ENCODE measurements at places on chromosomes 6 and 20. TPM values are rescaled to one million over a fixed set of nuclear protein-coding genes. Genes with fewer than 3 reads are reported as not detected.

- no peak for DNase-seq
These were observed 10.4 kb upstream of the MANBAL start for GRCh38 chr20:37278966-37279590.

DNA sequence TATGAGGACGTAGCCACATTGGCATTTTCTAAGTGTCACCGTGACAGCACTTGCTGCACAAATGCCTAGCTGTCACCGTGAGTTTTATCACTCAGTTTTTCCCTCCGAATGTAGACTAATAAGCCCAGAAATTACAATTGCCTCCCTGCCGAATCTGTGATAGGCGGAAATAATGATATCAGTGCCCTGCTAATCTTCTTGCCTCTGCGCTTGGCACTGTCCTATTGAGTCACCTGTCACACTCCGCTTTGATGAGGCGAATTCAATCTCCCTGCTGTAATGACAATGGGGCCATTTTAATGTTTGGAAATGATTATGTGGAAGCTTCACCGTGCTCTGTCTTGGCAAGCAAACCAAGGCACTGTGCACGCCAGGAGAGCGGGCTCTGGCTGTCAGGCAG lies 112.8 kb downstream of the LINC00237 start:
- DNase-seq = no peak

GRCh38 chr6:35916056-35916455 lies 4.8 kb downstream of the SRPK1 start:
- no peak for DNase-seq

DNA sequence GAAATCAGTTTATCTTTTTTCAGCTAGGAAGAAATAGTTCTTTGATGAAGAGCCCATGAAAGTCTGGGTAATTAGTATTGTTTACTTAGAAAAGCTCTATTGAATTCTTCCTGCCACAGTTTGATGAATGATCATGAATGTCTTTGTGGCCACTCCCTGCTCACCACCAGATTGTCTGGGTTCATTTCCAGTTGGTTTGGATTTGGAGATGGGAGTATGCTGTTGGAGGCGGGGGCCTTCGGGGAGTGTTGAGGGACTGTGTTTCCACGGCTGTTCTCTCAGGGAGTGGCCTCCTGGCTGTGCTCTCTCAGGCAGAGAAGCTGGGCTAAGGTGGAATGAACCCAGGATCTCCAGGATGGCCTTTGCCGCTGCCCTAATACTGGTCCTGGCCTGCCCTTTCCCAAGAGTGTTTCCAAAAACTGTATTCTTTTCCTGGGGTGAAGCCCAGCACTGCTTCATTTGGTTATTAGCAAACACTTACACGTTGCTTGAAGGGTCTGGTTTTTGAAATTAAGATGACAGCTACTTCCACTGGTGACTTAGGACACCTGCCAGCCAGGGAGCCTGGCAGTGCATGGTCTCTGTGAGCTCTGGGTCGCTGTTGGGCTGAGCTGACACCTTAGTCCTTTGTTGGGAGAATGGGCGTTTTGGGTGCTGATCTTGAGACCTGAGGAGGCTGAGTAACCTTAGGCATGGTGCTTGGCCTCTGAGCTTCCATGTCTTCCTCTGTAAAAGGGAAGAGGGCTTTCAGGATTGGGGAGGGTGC lies 23.2 kb downstream of the PRPF6 start:
- no peak for DNase-seq

DNA sequence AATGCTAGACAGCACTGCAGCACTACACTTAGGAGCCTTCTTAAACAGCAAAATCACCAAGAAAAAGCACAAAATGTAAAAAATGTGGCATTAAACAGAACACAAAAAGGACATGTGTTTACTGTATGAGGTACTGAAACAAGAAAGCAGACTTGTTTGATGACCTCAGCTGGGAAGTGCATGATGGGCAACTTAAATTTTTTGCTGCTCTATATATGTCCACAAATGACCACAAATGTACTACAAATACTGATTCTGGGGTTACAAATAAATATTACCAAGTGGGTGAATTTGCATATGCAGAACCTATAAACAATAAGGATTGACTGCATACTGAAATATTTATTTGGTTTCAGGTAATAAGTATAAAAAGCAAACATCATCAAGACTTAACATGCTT lies 13.1 kb downstream of the RAB23 start:
- no peak for DNase-seq

DNA sequence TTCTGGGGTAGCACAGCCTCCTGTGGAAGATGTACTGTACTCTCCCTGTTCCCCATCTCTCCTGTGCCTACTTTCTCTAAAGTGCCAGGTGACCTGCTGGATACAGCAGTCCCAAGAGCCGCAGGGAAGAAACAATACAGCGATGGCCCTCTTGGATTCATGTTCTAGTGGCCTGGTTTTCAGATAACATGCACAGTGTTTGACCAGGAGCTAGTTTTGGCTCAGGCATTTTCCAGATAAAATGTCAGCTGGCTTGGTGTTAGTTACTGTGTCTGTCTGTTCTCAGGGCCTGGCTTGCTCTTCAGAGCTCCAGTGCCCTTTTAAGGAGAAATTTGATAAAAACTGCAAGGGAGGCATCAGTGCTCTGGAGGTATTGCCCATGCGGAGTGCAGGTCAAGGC lies 41.3 kb downstream of the GABRR2 start:
- DNase-seq = no peak

- DNase-seq = no peak
These were observed 85.8 kb upstream of the PREP start for GRCh38 chr6:105488516-105489215.

- no peak for DNase-seq
These were observed 4.6 kb upstream of the ZSCAN9 start for GRCh38 chr6:28220257-28221133.

- no peak for DNase-seq
These were observed 84.0 kb upstream of the SALL4 start for GRCh38 chr20:51886341-51886740.

- DNase-seq = no peak
These were observed 43.0 kb downstream of the JARID2 start for GRCh38 chr6:15288856-15289255.

- no peak for DNase-seq
These were observed 115.7 kb downstream of the NUS1 start for GRCh38 chr6:117791012-117791411.

GRCh38 chr6:111628142-111628850 lies 22.6 kb upstream of the TRAF3IP2 start:
- no peak for DNase-seq

DNA sequence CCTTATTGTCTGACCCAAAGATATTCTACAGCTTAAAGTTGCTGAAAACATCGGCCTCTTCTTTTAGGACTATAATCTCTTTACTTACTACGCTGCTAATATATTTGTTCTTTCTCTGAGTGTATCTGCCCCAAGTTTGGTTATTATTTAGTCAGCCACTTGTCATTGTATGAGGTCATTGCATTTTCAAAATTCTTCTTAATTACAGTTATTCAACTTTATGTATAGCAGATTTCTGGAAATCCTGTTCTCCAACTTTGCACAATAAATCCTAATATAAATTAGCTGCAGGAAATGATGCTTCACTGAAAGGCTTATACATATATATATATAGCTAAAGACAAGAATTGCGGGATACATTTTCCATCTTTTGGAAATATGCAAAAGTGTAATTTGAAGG lies 88.5 kb upstream of the HIVEP1 start:
- no peak for DNase-seq

- no peak for DNase-seq
These were observed 107.4 kb upstream of the NAA20 start for GRCh38 chr20:19909725-19910124.

GRCh38 chr6:135030532-135031178 lies 24.0 kb downstream of the HBS1L start:
- DNase-seq = no peak

GRCh38 chr6:122747573-122747972 lies 31.9 kb upstream of the FABP7 start:
- DNase-seq = no peak

GRCh38 chr20:45913116-45913515 lies 1.2 kb upstream of the PLTP start:
- no peak for DNase-seq

- no peak for DNase-seq
These were observed 28.5 kb upstream of the MRPS18A start for GRCh38 chr6:43716099-43716498.

- DNase-seq = peak; percentile 60
These were observed 8.7 kb downstream of the RNF24 start for GRCh38 chr20:4006640-4007039.

- DNase-seq = no peak
These were observed 7.8 kb upstream of the TSBP1 start for GRCh38 chr6:32379545-32379944.

DNA sequence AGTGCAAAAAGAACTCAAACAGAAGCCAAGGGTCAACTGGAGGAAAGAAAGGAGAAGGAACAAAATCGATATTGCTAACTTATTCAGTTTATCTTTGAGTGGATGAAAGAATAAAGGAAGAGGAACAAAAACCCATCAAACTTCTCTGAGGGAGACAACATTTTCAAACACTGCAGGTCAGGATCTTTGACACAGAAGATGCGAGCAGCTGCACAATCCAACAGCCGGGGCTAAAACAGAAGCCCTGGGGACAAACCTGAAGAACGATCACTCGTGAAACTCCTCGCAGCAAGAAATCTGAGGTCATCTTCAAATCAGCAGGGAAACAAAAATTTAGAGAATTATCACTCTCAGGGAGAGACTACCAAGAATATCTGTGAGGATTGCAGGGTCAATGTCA lies 14.2 kb downstream of the SLC23A2 start:
- no peak for DNase-seq

DNA sequence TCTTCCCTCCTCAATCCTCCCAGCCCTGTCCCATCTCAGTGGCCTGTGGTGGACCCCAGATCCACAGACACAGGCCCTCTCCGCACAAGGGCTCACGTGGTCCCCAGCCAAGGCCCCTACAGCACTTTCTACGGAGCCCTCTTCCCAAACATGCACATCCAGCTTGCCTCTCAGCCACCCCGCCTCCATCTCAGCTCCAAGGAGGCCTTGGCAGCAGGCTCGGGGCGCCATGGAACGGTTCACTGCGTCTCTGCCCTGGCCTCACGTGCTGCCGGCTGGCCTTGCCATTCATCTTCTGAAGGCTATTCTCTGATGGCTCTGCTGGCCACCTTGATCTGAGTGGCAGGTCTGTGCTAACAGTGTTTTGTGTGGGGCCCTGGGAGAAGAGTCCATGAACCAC lies 33.0 kb downstream of the GNAS-AS1 start:
- DNase-seq = no peak

GRCh38 chr20:44869471-44869870 lies 16.0 kb upstream of the YWHAB start:
- DNase-seq = no peak

- no peak for DNase-seq
These were observed 4.1 kb downstream of the TRIM38 start for GRCh38 chr6:25966711-25967110.

GRCh38 chr20:45111799-45112471 lies 3.0 kb downstream of the WFDC5 start:
- DNase-seq = no peak

GRCh38 chr6:34230653-34231371 lies 5.9 kb upstream of the HMGA1 start:
- DNase-seq = no peak

- no peak for DNase-seq
These were observed 116.0 kb upstream of the SUPT3H start for GRCh38 chr6:45493761-45494160.

GRCh38 chr6:39493174-39493573 lies 170.7 kb upstream of the KCNK16 start:
- DNase-seq = no peak

- no peak for DNase-seq
These were observed 170.0 kb downstream of the HACE1 start for GRCh38 chr6:104689551-104690205.

DNA sequence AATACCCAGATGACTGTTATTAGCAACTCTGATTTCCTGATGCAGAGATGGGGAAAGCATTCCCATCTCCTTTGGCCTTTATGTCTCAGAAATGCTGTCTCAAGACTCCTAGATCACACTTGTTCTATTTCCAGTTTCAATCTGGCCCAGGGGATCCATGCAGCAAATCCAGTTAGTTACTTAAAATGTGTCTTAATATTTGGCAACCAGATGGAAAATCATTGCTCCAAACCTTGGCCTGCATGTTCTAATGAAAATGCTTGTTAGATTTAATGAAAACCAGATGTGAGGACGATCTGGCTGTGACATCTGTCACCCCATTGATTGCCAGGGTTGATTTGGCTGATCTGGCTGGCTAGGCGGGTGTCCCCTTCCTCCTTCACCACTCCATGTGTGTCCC lies 125.2 kb downstream of the TSHZ2 start:
- DNase-seq = no peak

DNA sequence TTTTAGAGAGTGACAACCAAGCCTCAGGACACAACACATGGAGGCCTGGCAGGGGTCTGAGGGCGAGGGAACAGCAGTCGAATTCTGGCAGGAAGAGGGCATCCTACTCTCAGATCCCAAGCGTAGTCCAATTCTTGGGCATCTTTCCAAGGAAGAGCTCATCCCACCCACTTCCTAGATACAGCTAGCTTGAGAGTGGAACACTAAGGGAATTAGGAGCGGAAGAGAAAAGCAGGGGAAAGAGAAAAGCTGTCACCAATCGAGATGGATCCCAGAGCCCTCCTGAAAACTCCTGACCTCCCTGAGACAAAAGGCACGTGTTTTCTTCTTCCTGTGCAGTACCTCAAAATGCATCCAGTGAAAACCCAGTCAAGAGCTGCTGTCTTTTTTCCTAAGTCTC lies 67.1 kb downstream of the GFOD1 start:
- DNase-seq = no peak

DNA sequence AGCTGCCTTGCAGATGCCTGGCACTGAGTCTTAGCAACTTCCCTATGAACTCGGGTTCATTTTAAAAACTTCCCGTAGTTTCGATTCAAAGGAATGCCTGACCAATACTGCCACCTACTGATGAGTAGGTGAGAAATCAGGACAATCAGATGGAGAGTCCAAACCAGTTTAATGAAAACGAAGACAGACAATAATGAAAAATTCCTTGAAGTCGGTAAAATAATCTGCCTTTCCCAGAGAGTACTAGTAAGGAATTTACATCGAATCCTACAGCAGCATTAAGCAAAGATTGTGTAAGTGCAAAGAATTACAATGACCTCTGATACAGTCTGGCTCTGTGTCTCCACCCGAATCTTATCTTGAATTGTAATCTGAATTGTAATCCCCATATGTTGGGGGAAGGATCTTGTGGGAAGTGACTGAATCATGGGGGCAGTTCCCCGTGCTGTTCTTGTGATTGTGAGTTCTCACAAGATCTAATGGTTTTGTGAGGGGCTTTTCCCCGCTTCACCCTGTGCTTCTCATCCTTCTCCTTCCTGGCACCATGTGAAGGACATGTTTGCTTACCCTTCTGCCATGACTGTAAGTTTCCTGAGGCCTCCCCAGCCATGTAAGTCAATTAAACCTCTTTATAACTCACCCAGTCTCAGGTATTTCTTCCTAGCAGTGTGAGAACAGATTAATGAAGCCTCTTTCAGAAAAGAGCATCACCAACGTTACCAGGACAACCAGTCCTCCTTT lies 134.4 kb downstream of the ARHGAP18 start:
- DNase-seq = no peak

GRCh38 chr6:1390133-1390945 lies 963 bp downstream of the FOXF2 start:
- no peak for DNase-seq

The VGLL2 gene
- not detected for total RNA-seq

The INSM1 gene
- 5.9 TPM for total RNA-seq

The NKX2-4 gene
- total RNA-seq = 0.44 TPM

The DLK2 gene
- 5.8 TPM for total RNA-seq

The KCNK16 gene
- not detected for total RNA-seq

The ANGPT4 gene
- 0.24 TPM for total RNA-seq

The CASP8AP2 gene
- 25.5 TPM for total RNA-seq

The TSHZ2 gene
- 25.1 TPM for total RNA-seq

The LY6G6F gene
- not detected for total RNA-seq

The DEFB124 gene
- total RNA-seq = not detected

The RIPOR3 gene
- 2.9 TPM for total RNA-seq

The BCAS1 gene
- total RNA-seq = 78.3 TPM

The PFDN4 gene
- total RNA-seq = 45.4 TPM

The ERMARD gene
- 28.4 TPM for total RNA-seq
